ENCODE measurements at places on chromosomes 2 and 18. TPM values are rescaled to one million over a fixed set of nuclear protein-coding genes. Genes with fewer than 3 reads are reported as not detected.

Gene CNDP1
- total RNA-seq = not detected

Gene ARHGAP28
- total RNA-seq = 8.9 TPM

Gene PPP4R3B
- 57.6 TPM for total RNA-seq

DNA sequence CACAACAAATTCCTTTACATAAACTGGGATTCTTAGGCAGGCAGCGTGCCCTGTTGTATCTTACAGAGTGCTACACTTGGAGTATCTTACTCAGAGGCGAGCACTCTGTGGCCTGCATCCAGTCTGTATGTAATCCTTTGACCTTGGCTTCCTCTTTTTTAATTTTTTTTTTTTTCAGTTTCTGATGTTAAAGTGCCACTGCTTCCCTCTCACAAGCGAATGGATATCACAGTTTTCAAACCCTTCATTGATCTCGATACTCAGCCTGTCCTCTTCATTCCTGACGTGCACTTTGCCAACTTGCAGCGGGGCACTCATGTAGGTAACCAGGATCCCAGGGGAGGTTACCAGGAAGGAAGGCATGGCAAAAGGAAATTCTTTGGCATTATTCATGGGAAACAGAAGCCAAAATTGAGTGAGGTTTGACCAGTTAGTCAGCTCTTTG is 40.4 kb downstream of the GRHL1 start:
- H3K4me1 ChIP-seq = peaks cover 35% of the 10 kb centered on the region
- H3K27me3 ChIP-seq = no peaks in the 10 kb centered on the region
- DNase-seq = peak; percentile 47
- H3K36me3 ChIP-seq = no peaks in the 10 kb centered on the region
- peak overlapping the region; percentile 40 for H3K27ac ChIP-seq
- H3K4me3 ChIP-seq = no peak overlapping the region

GRCh38 chr2:112032224-112032586 is 22.9 kb upstream of the TMEM87B start:
- H3K4me3 ChIP-seq = no peak overlapping the region
- peaks cover 15% of the 10 kb centered on the region for H3K4me1 ChIP-seq
- H3K27ac ChIP-seq = peak overlapping the region; percentile 80
- DNase-seq = no peak

GRCh38 chr2:200422532-200423261 is 87.2 kb downstream of the KCTD18 start:
- H3K4me1 ChIP-seq = no peaks in the 10 kb centered on the region
- H3K27ac ChIP-seq = no peak overlapping the region
- H3K36me3 ChIP-seq = peaks cover 9% of the 10 kb centered on the region
- no peak for DNase-seq
- H3K4me3 ChIP-seq = no peak overlapping the region

- H3K4me1 ChIP-seq = no peaks in the 10 kb centered on the region
- no peak overlapping the region for H3K4me3 ChIP-seq
- DNase-seq = no peak
- no peak overlapping the region for H3K27ac ChIP-seq
- H3K36me3 ChIP-seq = no peaks in the 10 kb centered on the region
These were observed 562.9 kb downstream of the ARHGAP15 start for GRCh38 chr2:143692162-143692561.

DNA sequence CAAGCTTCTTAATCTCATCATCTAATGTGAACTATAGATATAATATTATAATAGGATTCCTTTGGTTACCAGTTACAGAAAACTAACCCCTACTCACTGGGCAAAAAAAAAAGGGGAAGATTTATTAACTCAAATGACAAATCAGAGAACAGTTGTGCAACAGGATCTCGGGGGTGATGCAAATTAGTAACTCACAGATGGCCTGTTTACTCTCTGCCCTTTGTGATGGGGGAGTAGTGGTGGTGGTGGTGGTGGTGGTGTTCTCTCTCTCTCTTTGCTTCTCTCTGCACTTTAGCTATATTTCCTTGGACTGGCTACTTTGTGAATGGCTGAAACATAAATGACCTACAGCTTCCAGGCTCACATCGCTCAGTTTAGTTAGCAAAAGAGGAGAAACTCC is 59.0 kb downstream of the TMEM247 start:
- no peaks in the 10 kb centered on the region for H3K27me3 ChIP-seq
- H3K27ac ChIP-seq = no peak overlapping the region
- peaks cover 31% of the 10 kb centered on the region for H3K4me1 ChIP-seq
- H3K36me3 ChIP-seq = no peaks in the 10 kb centered on the region

DNA sequence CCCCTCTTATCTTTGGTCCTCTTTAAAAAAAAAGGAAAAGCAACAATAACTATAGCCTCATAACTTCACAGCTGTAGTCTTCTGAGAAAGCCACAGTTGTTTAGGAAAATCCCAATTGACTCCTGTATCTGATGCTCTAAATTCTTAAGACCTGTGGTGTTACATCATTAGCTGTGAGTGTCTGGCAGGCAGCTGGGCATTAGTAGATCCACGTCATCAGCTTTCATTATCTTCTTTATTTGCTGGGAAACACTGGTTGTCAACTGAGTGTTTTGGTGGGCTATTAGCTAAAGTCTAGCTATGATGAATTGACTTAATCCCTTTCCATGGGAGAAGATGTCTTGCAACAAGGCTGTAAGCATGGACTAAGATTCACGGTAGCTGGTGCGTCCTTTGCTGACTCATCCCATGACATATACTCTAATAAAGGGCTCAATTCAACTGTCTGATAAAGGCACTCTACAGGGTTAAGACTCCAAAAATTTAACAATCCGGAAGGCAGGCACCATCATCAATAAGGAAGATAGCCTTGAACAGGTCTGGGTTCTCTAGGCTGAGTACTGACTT is 517.2 kb downstream of the PLCL1 start:
- H3K27me3 ChIP-seq = peaks cover 24% of the 10 kb centered on the region
- no peaks in the 10 kb centered on the region for H3K4me1 ChIP-seq
- DNase-seq = no peak
- no peaks in the 10 kb centered on the region for H3K36me3 ChIP-seq

DNA sequence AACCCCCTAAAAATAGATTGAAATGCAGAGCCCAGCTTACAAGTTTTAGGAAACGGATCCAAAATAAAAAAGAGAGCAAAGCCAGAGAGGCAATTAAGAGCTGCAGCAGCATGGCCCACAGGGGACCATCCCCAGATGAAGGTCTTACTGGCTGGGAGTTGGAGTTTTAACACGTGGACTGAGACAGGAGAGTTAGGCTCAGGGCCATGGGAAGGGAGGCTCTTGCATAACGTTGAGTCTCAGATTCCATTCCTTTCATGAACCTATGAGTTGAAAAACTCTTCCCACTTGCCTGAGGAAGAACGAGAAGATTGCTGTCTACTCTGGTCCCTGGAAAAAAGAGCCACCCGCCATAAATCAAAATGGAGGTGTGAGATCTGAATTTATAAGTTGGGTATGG is 101.8 kb upstream of the NDUFV2 start:
- H3K36me3 ChIP-seq = no peaks in the 10 kb centered on the region
- no peak for DNase-seq
- H3K4me3 ChIP-seq = no peak overlapping the region
- H3K27me3 ChIP-seq = peaks cover 16% of the 10 kb centered on the region

DNA sequence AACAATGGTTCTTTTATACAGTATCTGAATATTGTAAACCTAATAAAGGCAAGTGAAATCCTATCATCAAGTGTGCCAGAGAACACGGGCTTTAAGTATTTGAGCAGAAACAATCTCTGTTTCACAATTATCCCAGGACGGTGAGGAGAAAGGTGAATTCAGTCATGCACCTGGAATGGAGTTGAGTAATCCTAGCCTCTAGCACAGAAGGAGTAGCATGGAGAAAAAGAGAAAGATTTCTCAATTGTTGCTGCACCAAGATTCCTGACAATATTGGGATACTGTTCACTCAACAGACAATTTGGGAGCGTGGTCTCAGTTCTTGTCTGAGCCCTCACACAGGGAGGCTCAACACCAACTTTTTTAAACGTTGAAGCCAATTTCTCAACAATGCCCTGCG is 510.6 kb downstream of the SOX11 start:
- DNase-seq = no peak
- H3K4me1 ChIP-seq = no peaks in the 10 kb centered on the region
- H3K36me3 ChIP-seq = no peaks in the 10 kb centered on the region
- no peak overlapping the region for H3K27ac ChIP-seq

DNA sequence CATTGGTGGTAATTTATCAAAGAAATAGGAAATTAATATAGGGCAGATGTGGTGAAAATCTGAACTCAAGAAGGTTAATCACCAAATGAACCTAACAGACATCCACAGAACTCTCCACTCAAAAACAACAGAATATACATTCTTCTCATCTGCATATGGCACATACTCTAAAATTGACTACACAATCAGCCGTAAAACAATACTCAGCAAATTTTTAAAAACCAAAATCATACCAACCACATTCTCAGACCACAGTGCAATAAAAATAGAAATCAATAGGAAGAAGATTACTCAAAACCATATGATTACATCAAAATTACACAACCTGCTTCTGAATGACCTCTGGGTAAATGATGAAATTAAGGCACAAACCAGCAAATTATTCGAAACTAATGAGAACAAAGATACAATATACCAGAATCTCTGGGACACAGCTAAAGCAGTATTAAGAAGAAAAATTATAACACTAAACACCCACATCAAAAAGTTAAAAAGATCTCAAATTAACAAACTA is 31.0 kb downstream of the RBM43 start:
- DNase-seq = no peak
- H3K27ac ChIP-seq = no peak overlapping the region
- H3K36me3 ChIP-seq = no peaks in the 10 kb centered on the region
- no peaks in the 10 kb centered on the region for H3K27me3 ChIP-seq

DNA sequence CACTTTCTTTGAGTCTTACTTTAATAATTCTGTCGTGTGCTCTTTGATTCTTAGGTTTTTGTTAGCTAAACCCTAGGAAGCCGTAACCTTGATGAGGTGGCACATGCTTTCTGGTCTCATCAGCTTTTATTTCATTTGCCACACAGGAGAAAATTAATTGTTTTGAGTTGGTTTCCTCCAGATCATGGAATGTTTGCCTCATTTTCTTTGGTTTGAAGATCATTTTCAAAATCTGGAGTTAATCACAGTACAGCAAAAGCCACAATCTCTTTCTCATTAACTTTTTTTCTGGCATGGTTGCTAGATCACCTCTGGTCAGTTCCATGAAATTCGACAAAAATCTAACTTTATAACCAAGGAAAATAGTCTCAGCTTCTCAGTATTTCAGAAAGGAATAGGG is 182.9 kb downstream of the MYO1B start:
- no peaks in the 10 kb centered on the region for H3K27me3 ChIP-seq
- H3K27ac ChIP-seq = no peak overlapping the region
- H3K36me3 ChIP-seq = no peaks in the 10 kb centered on the region
- no peak for DNase-seq
- no peaks in the 10 kb centered on the region for H3K4me1 ChIP-seq

DNA sequence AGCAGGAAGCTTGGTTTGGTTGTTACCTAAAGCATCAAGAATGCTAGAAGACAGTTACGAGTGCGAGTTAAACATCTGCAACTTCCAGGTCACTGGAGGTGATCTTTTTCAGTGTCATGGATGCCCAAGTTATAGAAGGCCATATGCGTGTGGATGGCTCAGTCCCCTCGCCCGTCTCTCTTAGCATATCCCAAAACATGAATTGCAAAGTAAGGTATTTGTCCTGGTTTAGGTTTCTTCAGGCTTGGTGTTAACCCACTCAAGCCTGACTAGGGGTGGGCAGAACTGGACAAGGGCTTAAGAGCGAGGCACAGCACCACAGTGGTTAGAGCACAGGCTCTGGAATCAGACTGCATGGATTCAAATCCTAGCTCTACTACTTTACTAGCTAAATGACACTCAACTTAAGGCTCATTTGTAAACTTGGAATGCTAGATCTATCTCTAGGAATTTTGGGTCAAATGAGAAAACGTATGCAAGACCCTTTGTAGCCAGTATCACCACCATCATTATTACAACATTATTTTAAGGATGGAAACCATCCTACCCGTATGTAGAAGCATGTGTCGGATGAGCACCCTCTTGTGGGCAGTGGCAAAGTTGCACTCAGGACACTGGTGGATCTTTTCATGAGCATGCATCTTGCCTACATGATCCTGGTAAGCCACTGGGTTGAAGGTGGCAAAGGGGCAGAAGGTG is 11.2 kb downstream of the ZNF142 start:
- H3K4me1 ChIP-seq = no peaks in the 10 kb centered on the region
- H3K36me3 ChIP-seq = peaks cover 92% of the 10 kb centered on the region
- DNase-seq = peak; percentile 83
- H3K4me3 ChIP-seq = no peak overlapping the region

- no peaks in the 10 kb centered on the region for H3K4me1 ChIP-seq
- no peaks in the 10 kb centered on the region for H3K36me3 ChIP-seq
- no peak for DNase-seq
- H3K4me3 ChIP-seq = no peak overlapping the region
- no peaks in the 10 kb centered on the region for H3K27me3 ChIP-seq
These were observed 197.4 kb downstream of the MREG start for GRCh38 chr2:215815960-215816359.

GRCh38 chr2:30747206-30747605 is 60.0 kb downstream of the CAPN13 start:
- H3K4me3 ChIP-seq = no peak overlapping the region
- H3K27me3 ChIP-seq = peaks cover 4% of the 10 kb centered on the region
- no peaks in the 10 kb centered on the region for H3K4me1 ChIP-seq
- no peak overlapping the region for H3K27ac ChIP-seq

GRCh38 chr2:207778298-207778882 is 8.7 kb upstream of the FZD5 start:
- DNase-seq = no peak
- H3K4me1 ChIP-seq = no peaks in the 10 kb centered on the region
- H3K4me3 ChIP-seq = no peak overlapping the region
- no peaks in the 10 kb centered on the region for H3K36me3 ChIP-seq
- no peaks in the 10 kb centered on the region for H3K27me3 ChIP-seq

DNA sequence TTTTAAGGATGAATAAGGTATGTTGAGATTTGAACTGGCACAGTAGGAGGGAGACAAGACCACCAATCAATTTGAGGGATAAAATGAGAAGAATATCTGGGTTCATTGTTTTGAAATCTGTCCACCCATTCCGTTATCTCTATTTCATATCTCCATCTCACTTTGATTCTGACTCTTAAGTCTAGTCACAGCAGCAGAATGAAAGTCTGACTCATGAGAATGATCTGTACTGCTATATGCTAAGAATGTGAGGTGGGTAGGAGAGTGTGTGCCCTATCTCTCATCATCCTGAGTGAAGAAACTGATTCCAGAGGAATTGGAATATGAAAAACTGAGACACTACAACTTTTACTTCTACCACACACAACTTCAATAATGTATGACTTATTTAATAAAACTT is 1994.5 kb upstream of the PIK3C3 start:
- no peaks in the 10 kb centered on the region for H3K4me1 ChIP-seq
- no peak overlapping the region for H3K27ac ChIP-seq
- H3K4me3 ChIP-seq = no peak overlapping the region
- DNase-seq = no peak
- no peaks in the 10 kb centered on the region for H3K36me3 ChIP-seq

All from adrenal gland (tissue), 19 donors.